ENCODE measurements at places on chromosomes 2 and 18.

DNA sequence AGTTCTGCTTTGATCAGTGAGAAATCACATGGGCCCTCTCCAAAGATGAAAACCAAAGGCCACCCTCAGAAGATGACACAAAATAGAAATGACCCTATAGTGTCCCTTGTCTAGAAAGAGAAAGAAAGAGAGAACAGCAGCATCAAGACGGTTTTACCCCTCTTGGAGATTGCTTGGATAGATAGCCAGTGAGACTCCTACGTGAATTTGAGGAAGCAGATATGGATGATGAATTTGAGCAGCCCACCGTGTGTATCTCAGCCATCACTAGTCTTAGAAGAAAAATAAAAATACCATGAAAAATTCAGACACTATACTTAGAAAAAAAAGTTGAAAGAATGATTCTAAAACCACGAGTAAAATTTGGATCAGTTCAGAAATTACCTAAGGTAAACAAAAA, 329.1 kb upstream of the CNTNAP5 start:
- DNase-seq, result no peak

DNA sequence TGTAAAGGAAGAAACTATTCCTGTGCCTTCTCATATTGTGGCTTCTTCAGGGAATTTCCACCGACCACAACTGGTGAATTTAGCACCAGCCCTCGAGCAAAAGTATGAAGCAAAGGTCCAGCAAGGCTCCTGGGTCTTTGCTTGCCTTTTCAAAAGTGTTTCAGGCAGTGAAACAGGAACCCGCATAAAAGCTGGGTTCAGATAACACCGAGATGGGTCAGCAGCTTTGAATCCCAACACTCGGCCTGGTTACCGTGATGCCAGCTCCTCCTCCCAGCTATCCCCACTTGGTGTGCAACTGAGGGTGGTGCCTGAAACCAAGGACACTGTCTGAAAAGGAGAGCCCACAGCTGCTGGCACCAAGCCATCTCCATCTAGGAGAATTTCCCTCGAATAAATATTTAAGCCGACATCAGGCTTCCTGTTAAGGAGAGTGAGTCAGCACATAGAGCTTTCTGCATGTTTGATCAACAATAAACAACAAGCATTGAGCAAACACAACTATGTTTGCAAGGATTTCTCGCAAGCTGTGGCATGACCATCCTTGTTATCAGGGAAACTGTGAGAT, 69.5 kb downstream of the ANTXR1 start:
- peak; percentile 61 for DNase-seq

- DNase-seq, result no peak
Observed at GRCh38 chr2:117972476-117973123, 41.3 kb downstream of the CCDC93 start.

GRCh38 chr2:117968722-117969121, 45.1 kb downstream of the CCDC93 start:
- no peak for DNase-seq

DNA sequence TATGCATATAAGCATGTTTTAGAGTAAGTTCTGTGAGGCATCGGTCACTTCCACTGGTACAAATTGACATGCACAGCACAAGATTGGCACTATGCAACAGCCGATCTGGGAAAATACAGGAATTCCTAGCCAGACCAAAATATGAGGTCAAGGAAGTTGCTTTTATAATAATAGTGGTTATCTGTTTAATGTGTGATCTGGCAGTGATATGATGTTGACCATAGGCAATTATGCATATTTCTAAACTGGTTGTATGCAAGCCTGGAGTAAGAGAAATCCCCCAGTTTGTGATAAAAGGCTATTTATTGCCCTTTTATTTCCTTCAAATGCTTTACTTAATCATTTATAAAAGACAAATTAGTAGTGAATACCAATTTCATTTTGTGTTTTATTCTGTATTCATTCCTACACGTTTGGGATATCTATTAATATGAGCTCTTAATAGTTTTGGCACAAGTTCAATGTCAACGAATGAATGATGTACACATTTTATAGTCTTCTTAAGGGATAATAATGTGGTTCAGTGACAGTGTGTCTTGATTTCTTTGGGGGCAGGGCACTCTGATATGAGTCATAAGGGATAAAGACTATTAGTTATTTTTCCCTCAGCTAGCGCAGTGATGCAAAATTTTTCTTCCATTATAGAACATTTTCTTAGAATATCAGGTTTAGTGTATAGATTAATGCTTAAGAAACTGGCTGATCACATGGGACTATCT, 34.7 kb upstream of the ZEB2 start:
- no peak for DNase-seq

DNA sequence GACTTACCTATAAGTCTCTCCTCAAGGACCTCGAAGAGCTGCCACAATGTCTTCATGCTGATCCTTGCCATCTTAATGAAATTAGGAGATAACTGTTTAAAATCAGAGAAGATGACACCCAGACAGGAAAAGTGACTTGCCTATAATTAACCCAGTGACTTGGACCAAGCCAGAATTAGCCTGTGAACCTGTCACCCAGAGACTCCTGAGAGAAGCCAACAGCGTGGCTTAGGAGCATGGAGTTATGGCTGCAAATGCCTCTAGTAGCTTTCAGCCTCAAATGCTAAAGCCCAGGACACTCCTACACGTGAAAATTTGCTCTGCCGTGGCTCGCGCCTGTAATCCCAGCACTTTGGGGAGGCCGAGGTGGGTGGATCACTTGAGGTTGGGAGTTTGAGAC, 104.2 kb downstream of the GBX2 start:
- no peak for DNase-seq

DNA sequence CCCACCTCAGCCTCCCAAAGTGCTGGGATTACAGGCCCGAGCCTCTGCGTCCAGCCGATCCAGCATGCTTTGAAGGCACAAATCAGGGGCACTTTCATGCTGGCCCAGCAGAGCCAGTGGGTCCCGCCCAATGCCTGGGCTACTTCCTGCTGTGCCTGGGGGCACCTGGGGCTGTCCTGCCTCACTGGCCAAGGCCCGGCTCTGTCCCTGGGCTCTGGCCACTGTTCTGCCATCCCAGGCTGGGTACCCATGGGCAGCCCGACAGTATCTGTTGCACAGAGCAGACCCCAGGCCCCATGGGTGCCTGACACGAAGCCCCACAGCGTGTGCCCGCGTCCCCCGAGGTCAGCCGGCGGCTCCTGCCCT, 6.8 kb upstream of the GAL3ST2 start:
- no peak for DNase-seq

- DNase-seq, result no peak
Observed at GRCh38 chr2:237737196-237737865, 61.2 kb upstream of the RBM44 start.

GRCh38 chr2:5125017-5125730, 567.0 kb upstream of the SOX11 start:
- DNase-seq, result peak; percentile 84

GRCh38 chr2:37896319-37896718, 28.8 kb upstream of the RMDN2 start:
- DNase-seq, result no peak

GRCh38 chr2:55844986-55845385, 78.6 kb downstream of the EFEMP1 start:
- no peak for DNase-seq

DNA sequence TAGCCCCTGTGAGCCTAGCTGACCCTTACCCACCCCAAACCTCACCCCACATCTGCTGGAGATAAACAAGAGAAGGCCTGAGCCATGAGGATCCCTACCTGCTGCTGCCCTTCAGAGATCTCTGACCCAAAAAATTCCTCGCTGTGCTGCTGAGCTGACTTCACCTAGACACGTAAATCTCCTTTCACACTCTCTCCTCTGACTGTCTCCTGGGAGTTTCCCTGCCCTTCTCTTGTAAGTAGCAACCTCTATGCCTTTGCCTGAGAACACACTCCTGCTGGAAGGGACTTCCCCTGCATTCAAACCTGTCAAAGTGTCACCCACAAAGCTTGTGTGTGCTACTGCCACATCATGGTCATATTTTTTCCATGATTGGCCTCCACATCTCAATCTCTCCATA, 134.2 kb upstream of the NOL4 start:
- DNase-seq, result no peak

GRCh38 chr2:241417626-241418025, 61.5 kb downstream of the FARP2 start:
- DNase-seq, result peak; percentile 70

DNA sequence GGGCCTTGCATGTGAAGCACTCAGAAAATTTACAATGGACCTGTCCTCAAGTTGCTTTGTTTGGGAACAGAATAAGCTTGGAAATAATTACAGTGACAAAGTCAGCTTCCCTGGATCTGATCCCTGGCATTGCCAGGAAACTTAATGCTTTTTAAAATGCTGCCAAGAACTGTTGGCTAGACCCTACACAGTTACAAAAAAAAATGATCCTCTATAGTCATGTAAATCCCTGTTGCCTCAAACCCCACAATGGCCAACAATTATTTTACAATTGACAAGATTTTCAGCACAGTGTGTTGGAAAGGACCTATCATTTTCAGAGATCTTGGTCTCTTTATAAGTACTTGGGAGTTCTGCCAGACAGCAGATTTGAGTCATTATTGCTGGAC, 470.4 kb upstream of the ACVR2A start:
- DNase-seq, result peak; percentile 18

GRCh38 chr2:219106251-219106650, 45.5 kb upstream of the IHH start:
- DNase-seq, result no peak

DNA sequence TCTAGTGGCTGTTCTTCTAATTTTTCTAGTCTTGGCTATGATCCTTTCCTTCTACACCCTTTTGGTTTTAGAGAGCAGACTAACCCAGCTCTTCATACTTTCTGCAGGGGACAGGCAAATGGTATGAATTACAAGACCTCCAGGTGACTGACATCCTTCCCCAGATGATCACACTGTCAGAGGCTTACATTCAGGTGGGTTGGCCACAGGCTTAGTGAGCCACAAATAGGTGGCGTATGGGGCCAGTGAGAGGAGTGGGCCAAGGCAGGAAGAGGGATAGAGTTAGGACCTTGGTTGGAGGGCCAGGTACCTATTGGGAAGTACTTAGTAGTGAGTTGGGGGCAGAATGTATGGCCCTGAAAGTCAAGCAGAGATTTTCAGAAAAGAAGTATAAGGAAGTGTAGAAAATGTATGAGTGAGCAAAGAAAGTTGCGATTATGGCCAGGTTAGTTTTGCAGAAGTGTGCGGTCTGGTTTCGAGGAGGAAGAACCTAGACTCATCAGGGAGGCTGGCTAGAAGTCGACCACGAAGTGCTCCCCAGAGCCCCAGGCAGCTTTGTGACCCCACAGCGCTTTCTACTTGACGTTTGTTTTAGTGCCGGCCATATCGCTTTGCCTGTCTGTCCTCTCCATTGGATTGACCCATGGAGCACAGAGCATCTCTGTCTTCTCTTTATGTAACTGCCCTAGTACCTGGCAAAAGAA, 20.0 kb downstream of the SFTPB start:
- DNase-seq, result no peak

- DNase-seq, result peak; percentile 96
Observed at GRCh38 chr2:202265467-202266277, at the start of gene NOP58. Gene NOP58 (plus strand): TSS chr2:202265763. CDS start chr2:202265942, 179 bp downstream.

DNA sequence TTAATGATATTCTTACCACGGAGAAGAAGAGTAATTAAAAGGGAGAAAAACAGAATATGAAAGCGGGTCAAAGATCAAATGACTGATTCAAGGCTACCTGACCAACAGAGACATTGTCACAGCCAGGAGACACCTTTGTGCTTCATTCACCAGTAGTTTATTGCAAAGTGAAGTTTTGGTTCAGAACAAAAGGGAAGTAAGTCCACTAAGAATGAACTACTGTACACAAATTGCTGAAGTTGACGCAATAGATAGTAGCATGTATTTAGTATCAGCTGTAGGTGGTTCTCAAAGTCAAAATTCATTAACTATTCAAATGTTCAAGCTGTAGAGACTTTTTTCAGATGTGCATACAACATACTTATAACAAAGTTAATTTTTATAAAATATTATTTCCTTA, 64.7 kb upstream of the COX7A2L start:
- no peak for DNase-seq

GRCh38 chr2:224959556-224959955, 82.7 kb downstream of the DOCK10 start:
- DNase-seq, result no peak

- DNase-seq, result no peak
Observed at GRCh38 chr2:86185517-86186212, 9.6 kb downstream of the IMMT start.

- no peak for DNase-seq
Observed at GRCh38 chr18:3923750-3924149, 473.8 kb downstream of the TGIF1 start.

DNA sequence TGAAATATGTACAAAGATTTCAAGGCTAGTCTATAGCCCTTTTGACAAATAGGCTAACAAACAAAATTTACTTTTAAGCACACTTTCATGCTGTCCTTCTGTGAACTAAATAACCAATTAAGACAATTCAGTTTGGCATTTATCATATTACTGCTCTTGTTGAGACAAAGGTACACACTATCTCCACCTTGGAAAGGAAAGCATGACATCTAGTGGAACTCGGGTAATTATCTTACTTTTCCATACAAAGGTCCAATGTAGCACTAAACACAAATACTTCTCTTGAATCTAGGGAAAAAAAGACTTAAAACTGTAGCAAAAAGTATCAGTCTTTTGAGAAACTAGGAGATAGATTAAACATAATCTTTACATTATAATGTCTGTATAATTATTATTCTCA, 125.0 kb upstream of the CD226 start:
- peak; percentile 51 for DNase-seq

DNA sequence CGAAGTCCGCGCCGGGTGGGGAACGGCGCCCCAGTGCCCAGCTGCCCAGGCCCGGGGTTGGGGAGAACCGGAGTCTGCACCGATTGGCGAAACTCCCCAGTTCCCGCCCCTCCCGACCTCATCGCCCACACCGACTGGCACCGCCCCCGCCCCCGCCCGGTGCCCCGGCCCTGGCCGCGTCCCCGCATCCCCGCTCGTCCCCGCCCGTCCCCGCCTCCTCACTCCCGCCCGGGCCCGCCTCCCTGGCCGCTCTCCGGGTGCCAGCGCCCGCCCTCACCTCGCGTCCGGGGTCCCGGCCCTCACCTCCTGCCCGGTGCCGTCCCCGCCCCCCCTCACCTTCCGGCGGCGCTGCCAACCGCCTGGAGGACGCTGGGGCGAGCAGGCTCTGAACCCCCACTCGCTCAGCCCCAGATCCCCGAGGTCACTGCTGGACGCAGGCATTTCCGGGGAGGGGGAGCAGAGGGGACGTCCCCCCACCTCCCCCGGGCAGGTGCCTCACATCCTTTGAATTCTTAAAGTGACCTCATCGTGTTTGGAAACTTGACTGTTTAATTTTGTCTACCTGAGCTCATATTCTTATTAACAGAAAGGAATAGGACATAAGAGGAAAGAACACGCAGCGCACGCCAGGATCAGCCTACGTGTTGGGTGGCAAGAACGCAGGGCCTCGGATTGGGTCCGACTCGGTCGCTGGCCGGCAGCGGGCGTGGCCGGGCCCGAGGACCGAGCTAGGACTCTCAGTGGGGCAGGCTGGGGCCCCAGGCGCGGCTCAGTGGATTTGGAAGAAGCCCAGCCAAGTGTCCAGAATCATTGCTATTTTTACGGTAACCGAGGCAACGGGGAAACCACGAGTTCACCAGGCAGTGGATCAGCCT, at the start of gene FAM110C:
FAM110C (minus strand) TSS at position 35 of the 875 bp plus-strand sequence. CDS start 120 bp downstream, outside the sequence.
- peak; percentile 39 for DNase-seq

- DNase-seq, result peak; percentile 68
Observed at GRCh38 chr18:22683196-22683676, 249.9 kb upstream of the RBBP8 start.

Measured in DMS79 treated with DMSO at 0.1 percent for 48 hours (cell line).